AG08395 (cell line): ENCODE measurements at places on chromosomes 11 and 22.

GRCh38 chr22:36562261-36562835 is 33.4 kb upstream of the EIF3D start:
- DNase-seq = peak; percentile 78

GRCh38 chr11:128187835-128188234 is 399.5 kb downstream of the ETS1 start:
- peak; percentile 38 for DNase-seq

- peak; percentile 95 for DNase-seq
These were observed 55.3 kb upstream of the CD44 start for GRCh38 chr11:35083431-35084238.

DNA sequence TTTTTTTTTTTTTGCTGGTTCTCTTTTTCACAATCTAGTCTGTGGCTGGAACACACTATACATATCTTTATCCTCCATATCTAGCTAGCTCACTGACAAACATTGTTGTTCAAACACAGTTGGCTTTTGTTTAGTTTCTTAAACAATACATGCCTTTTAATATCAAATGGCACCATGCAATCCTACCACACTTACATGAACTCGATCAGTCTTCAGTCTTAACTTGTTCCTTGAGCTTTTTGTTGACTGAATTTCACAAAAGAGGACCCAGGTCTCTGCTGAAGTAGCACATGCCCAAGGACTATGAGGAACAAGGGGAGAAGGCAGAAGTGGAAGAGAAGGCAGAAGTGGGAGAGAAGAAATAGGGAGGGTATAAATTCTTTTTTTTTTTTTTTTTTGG is 25.5 kb downstream of the TMEM123 start:
- DNase-seq = no peak

DNA sequence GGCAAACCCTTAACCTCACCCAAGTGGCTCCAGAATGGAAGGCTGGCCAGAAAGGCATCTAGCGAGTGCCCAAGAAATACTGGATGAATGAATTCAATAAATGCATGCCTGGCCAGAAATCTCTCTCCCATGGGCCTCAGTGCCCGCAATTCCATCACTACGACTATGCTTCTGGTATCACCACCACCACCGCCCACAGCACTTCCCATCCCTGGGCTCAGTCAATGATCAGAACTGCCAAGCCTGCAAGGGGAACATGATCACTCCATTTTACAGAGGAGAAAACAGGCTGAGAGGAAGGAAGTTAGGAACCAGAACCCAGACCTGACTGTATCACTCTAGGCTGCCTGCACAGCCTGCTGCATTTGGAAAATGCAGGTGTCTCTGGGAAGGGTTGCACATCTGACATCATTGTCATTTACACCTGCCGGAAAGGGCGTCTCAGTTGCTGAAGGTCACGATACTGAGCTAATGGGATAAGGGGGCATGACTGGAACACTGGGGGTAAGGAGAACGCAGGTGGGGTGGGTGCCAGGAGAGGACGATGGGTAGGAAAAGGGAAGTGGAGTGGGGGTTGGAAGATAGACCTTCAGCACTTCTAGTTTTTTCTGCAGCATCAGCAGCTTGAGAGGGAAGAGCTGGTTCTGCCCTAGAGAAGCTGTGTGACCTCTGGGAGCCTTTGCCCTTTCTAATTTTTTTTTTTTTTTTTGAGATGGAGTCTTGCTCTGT is 3.2 kb downstream of the GPR152 start:
- no peak for DNase-seq

GRCh38 chr11:59025097-59025496 is 61.0 kb upstream of the GLYATL1B start:
- no peak for DNase-seq

DNA sequence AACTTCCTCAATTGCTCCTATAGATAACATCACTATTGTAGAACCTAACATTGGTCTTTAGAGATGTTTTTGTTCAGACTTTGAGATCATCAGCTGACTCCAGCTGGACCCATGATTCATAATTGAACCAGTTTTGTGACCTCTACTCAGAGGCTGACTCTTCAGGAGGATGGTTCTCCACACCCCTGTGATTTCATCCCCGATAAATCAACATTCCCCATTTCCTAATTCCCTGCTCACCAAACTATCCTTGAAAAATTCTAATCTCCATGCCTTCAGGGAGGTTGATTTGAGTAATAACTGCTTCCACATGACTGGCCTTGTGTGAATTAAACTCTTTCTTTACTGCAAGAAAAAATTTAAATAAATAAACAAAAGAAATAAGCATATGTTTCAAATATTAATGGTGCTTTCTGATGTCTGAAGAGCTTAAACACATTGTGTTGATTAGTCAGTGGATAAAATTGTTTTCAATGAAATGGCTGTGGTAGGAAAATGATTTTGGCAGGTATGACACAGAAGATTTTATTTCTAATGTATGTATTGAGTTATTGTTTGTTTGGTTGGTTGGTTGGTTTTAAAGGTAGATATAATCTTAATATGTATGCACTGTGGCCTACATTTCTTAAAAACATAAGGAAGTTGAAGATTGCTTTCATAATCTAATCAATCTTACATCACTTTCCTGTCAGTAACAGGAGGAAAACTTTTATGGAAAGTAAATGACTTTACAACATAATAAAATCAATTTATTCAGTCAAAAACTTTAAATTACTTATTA is 427.9 kb upstream of the CCDC179 start:
- DNase-seq = peak; percentile 67

GRCh38 chr11:65788821-65789220 is 2.0 kb downstream of the OVOL1 start:
- DNase-seq = no peak
